ENCODE measurements at places on chromosomes 4 and X. TPM values are rescaled to one million over a fixed set of nuclear protein-coding genes. Genes with fewer than 3 reads are reported as not detected.
A peak's percentile ranks its signal among the peaks of the same experiment; 100 is the strongest.

DNA sequence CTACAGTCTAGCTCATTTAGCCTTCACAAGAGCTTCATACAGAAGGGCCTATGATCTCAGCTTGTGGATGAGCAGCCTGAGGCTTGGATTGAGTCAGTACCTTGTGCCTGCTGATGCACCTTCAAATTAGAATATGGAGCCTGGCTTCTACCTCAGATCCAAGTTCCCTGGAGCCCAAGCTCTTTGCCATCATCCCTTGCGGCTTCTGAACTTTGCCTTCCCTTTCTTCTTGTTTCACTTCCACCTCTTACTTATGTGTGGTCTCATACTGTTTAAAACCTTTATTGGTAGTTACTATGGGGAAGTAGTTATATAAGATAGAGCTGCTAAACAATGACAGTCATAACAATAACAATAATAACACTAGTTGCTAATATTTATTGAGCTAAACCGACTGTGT lies 84.3 kb upstream of the AFF2 start:
- no peak for DNase-seq

DNA sequence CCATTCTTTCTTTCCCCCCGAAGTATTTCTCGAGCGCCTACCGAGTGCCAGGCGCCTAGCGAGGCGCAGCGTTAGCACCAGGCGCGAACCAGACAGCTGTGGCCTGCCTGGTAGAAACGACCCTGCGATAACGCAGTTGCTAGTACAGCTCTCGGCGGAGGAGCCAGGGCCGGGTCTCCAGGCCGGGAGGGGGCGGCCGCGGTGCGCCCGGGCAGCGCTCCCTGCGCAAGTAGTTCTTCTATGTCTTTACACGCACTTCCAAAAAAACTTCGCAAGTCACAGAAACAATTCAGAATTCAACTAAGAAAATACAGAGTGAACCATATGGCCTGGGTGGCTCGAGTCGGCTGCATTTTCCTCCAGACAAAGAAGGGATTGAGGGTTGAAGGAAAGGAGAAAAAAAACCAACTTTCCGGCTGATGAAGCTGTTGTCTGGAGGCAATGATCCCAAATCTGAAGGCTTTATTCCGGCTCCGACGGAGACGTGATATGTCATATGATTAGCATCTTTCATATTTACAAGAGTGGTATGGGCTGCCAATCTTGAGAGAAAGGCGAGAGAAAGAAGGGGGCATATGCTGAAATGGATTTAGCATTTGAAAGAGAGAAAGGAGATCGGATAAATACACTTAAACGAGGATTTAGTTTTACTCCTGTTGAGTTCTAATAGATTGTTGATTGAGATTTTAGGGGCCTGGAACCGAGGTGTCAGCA lies 7.2 kb upstream of the NEUROG2 start:
- no peak for DNase-seq

TLR10 gene
- 0.70 TPM for total RNA-seq

ASB12 gene
- 0.67 TPM for total RNA-seq

GRCh38 chr4:83074086-83074704 lies 39.2 kb downstream of the COPS4 start:
- DNase-seq: no peak

DNA sequence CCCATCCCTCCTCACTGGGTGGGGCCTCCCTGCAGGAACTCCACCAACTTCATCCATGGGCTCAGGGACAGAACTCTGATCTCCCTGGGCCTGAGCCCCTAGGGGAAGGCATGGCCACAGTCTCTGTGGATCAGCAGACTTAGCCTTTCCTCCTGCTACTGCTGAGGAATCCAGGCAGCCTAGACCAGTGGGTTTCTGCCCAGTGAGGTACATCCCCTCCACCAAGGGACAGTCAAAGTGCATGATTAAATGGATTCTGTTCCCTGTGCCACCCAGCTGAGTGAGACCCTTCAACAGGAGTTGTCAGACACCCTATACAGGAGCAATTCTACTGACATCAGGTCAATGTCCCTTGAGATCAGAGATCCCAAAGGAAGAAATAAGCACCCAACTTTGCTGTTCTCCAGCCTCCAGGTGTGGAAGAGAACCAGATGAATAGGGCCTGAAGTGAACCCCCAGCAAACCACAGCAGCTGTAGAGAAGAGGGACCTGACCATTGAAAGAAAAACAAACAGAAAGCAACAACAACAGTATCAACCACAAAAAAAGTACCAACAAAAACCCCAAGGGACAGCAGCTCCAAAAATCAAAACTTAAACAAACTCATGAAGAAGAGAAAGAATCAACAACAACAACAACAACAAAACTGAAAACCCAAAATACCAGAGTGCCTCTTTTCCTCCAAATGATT lies 84.8 kb downstream of the CHIC1 start:
- DNase-seq: no peak

PIR gene
- 5.4 TPM for total RNA-seq

DNA sequence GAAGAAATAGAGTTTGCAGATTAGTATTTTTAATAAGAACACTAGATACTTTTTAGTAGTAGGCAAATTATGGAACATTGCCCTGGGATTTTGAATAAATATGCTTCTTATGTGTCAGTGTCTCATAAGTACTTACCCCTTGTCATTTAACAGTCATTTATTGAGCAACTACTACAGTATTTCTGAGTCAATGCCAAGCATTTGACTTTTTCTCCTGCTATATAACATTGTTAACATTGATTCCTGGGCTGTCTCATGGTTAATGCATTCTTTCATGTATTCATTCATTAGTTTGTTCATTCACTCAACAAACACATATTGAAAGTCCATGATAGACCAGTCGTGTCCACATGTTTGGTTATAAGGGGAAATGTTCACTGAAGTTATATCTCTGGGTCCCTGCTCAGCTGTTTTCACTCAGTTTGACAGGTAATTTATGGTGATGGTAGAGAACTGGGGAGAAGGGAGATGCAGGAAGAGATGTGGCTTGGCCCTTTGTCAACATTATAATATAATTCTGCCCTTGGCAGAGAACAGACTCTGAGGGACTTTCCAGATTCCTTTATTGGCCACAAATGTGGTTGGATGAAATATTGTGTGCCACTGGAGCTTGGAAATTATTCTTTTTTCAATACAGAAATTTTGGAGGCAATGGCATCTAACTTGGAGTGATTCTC lies 49.8 kb downstream of the OSTC start:
- no peak for DNase-seq

DNA sequence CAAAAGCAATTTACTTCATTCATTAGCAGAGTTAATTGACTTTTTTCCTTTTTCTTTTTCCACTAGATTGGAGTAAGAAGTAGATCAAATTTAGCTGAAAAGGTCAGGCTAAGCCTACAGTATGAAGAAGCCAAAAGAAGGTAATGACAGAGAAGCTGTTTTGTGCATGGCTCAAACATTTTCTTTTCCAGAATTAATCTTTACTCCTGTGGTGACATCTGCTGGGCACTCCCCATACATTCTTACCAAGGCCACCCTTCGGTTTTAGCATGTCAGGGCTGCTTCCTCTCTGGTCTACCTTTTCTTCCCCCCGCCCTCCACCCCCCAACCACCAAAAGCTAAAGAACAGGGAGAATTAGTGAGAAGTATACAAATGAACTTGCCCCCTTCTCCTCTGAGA lies 70.2 kb downstream of the CLDN22 start:
- no peak for DNase-seq

DNA sequence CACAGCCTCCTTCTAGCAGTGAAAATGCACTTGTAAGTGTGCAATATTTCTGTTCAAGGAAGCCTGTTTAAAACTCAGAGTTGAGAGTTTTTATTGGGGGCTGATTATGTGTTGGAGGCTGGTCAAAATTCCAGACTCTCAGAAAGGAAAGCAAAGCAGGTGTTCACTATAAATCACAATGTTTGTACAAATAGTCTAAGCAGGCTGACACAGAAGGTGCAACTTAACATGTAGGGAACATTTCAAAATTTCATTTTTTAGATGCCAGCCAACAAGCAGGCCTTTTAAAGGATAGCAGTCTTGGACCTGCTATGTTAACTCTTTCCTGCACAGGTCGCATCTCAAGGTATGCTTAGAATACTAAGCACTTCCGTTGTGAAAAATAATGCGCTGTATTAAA lies 112.3 kb upstream of the IL13RA1 start:
- no peak for DNase-seq

EVC2 gene
- total RNA-seq: 0.82 TPM

DNA sequence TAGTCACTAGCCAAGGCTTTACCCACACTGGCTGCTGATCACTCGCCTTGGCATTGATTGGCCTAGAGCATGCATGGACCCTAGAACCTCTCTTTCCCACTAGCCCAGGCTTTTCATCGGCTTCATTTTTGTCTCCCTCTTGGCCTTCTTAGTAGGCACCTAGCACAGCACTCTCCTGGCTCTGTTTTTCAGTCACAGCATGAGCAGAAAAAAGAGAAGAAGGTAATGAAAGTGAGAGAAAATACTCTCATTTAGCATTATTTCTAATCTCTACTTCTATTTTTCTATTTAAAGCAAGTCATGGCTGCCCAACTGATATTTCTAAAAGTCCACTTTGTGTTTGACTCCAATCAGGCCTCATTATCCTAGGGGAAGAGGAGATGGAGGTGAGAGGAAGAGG lies 267.2 kb downstream of the FBXO8 start:
- DNase-seq: no peak

DNA sequence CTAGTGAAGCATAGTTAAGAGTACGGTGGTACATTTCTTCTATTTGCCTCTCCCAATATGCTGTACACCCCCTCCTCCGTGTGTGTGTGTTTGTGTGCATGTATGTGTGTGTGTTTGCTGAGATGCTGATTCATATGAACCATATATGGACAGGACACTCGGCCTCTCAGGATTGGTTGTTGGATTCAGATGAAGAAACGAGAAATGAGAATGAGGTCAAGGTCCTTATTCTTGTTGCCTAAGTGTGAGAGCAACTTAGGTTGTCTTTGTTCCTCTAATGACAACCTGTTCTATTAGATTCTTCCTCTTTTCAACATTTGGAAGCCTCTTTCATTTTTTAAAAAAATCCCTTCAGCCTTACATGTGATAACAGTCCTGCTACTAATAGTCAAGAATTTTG lies 1387.6 kb downstream of the STIM2 start:
- no peak for DNase-seq

DNA sequence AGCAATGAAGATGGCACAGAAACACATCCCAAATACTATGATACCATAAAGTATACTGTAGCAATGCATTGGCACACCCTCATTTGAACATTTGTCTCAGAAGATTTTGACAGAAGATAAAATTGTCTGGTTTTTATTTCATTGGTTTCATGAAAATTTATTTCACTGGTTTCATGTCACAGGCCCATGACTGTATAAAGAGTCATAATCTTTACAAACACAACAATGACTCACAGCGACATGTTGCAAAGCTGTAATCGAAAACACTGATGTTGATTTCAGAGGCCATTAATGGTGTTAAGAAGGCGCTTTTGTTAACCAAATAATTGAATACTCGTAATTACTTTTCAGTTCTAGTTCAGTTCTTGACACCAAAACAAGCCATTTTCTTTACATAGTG lies 8.1 kb upstream of the DTHD1 start:
- DNase-seq: no peak

- DNase-seq: no peak
Observed at GRCh38 chr4:113159942-113160545, 110.6 kb downstream of the ANK2 start.

CLDN22 gene
- total RNA-seq: not detected

MMGT1 gene
- total RNA-seq: 23.6 TPM

RUFY3 gene
- 37.2 TPM for total RNA-seq

- DNase-seq: no peak
Observed at GRCh38 chr4:55903577-55903976, 45.2 kb upstream of the CEP135 start.

GRCh38 chrX:105648732-105649131 lies 173.6 kb upstream of the NRK start:
- DNase-seq: no peak

DNA sequence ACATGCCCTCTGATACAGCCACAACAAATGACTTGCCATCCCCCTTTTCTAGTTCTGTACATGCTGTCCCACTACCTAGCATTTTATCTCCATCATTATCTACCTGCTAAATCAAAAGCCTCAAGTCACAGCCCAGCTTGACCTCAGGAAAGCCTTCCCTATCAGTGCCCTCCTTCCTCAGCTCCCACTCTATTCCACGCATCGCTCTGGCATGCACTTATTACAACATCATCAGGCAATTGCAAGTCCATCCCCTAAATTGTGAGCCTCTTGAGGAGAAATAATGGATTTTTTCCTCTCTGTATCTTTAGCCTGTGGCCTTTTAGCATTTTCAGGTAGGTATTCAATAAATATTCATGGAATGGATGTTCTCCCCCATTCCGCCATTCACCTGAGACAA lies 5.7 kb downstream of the ARL13A start:
- DNase-seq: no peak

FAM184B gene
- 0.18 TPM for total RNA-seq

PCDH18 gene
- 3.1 TPM for total RNA-seq

DNA sequence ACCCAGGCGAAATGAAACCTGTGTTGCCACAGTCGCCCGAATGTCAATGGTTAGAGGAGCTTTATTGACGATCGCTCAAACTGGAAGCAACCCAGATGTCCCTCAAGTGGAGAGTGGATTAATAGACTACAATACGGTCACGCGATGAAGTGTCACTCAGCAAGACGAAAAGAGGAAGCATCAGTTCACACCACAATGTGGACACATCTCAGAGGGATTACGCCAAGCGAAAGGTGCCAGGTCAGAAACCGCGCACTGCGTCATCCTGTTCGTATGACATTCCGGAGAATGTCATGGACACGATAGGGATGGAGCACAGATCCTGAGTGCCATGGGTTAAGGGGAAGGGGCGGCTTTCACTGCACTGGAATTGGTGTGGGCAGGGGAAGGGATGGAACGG lies 111.7 kb downstream of the HMX1 start:
- peak; percentile 5 for DNase-seq

DNA sequence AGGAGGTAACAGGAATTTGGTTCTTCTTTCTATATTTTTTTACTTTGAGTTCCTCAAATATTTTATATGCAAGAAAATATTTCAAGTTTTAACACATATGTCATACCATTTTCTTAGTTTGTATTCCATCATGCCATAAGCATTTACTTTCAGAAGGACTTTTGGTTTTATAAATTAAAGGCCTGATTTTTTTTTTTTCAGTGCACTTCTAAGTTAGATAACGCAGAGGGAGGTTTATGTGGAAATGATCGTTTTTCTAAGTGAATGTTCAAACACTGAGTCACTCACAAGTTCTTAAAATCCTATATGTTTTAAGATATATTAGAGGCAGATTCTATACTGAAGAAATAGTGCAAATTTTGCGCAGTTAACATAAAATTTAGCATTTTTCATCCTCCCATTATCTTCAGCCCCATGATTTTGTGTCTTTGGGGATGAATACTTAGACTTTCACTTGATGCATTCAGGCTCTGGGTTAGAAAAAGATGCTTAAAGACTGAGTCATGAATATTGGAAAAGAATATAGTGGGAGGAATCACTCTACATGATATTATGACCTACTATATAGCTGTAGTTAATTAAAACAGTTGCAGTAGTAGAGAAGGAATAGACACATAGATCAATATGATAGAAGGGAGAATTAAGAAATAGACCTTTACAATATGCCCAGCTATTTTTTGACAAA lies 54.9 kb downstream of the COL4A5 start:
- DNase-seq: no peak

IGFBP7 gene
- 55.3 TPM for total RNA-seq
